ENCODE measurements at places on chromosomes 11 and 22. TPM values are rescaled to one million over a fixed set of nuclear protein-coding genes. Genes with fewer than 3 reads are reported as not detected.

- DNase-seq = no peak
These were observed 299.3 kb upstream of the DDI1 start for GRCh38 chr11:103737037-103737622.

DNA sequence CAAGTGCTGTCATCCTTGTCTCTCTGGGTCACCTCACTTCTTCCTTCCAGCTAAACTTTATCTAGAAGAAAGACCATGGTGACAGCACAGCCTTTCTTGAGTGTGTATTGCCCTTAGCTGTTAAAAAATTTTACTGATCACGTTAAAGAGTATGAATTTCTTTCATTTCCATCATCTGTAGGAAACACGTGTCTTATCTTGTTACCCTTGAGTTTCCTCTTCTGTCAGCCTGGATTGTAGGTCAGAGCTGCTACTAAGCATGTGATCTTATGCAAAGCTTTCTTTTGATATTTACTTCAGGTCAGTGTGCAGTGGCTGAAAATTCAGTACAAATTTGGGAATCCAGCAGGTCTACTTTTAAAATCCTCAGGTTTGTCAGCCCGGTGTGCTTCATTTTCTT is 512.2 kb upstream of the ARHGAP42 start:
- no peak for DNase-seq

- no peak for DNase-seq
These were observed 299.1 kb upstream of the MTNR1B start for GRCh38 chr11:92670308-92670890.

- peak; percentile 57 for DNase-seq
These were observed 16.1 kb downstream of the LRP5 start for GRCh38 chr11:68328374-68329091.

GRCh38 chr11:19826606-19827005 is 114.0 kb downstream of the NAV2 start:
- no peak for DNase-seq

DNA sequence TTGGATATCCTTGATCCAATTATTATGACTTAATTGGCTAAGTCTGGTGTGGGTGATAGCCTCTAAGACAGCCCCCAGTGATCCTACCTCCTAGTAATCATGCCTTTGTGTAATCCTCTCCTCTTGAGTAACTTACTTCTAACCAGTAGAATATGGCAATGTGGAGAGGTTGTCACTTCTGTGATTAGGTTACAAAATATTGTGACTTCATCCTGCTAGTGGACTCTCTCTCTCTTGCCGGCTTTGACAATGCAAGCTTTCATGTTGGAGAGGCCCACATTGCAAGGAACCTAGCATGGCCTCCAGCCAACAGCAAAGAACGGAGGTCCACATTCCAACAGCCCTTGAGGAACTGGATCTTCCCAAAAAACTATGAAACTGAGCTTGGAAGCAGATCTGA is 19.5 kb downstream of the YPEL4 start:
- no peak for DNase-seq

DNA sequence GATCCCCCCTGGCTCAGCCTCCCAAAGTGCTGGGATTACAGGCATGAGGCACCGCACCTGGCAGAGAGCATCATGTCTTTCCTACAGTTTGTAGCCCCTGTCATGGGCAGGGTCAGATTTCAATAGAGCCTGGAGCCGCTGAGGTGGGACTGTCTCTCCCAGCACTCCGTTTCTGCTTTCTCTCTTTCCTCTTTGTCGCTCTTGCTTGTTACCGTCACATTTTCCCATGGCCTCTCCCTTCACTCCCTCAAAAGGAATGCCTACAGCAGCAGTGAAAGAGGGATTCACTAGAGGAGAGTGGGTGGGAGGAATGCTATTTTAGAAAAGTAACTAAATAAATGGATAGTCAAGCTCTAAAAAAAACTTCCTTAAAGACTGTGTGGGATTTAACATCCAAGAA is 136.7 kb upstream of the TTC12 start:
- no peak for DNase-seq

- DNase-seq = peak; percentile 61
These were observed 4.6 kb downstream of the PRR5L start for GRCh38 chr11:36300650-36301049.

DNA sequence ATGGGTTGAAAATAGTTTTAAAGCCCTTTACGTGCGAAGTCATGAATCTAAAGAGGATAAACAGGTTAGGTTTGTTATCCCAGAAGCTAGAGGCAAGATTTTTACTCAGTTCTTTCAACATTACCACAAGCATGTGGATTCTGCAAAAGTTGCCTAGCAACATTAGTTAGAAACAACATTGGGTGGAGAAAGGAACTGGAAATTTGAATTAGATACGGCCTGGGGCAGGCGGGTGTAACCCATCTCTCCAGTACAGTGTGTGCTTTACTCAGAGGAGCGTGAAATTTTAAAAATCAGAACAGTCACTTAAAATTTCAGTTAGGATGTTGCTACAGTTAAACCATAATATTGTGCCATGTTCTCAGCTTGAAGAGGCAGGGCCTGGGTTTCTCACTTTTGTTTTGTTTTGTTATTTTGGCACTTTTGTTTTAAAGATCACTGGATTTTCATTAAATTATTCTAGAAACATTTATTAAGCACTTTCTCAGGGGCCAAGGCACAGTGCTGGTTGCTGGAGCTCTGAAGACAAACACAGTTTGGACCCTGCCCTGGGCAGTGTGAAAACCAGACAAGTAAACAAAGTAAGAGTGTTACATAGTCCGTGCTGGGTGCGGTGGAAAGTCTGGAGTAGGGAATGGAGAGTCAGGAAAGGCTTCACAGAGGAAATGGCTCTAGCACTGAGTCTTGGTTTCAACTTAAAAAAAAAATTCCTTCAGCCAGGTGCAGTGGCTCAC is 4.4 kb upstream of the WEE1 start:
- peak; percentile 96 for DNase-seq

DNA sequence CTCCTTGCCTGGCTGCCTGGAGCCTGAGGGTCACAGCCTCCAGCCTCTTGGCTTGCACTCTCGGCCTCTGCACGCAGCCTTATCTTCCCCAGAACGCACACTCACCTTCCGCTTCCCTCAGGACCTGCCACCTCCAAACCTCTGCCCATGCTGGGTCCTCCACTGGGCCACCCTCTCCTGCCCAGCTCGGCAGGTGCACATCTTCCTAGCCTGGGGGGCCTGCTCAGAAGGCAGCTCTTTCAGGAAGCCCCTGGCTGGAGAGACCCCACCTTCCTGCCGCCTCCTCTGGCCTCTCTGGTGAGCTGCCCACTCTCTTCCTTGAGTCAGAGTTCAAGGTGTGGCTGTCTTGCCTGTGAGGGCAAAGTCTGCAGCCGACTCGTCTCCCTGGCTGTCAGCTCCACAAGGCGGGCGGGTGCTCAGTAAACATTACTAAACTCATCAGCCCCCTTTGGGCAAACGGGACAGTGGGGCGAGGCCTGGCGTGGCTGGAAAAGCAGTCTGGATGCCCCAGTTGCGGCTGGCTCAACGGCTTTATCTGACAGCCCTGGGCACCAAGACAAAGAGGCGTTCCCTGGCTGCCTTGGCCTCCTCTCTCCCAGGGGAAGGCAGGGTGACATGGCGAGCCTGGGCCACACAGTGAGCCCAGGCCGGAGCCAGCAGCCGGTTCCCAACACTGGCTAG is 1.7 kb upstream of the LINC01488 start:
- DNase-seq = no peak

- peak; percentile 71 for DNase-seq
These were observed 43.3 kb downstream of the ENDOD1 start for GRCh38 chr11:95132956-95133355.

GRCh38 chr11:12592283-12592682 is 81.9 kb upstream of the TEAD1 start:
- DNase-seq = peak; percentile 19

- DNase-seq = no peak
These were observed 89.8 kb upstream of the RTL6 start for GRCh38 chr22:44587737-44588310.

GRCh38 chr11:14089690-14090462 is 127.4 kb downstream of the SPON1 start:
- no peak for DNase-seq

- no peak for DNase-seq
These were observed 50.6 kb upstream of the APOA1 start for GRCh38 chr11:116888024-116888423.

DNA sequence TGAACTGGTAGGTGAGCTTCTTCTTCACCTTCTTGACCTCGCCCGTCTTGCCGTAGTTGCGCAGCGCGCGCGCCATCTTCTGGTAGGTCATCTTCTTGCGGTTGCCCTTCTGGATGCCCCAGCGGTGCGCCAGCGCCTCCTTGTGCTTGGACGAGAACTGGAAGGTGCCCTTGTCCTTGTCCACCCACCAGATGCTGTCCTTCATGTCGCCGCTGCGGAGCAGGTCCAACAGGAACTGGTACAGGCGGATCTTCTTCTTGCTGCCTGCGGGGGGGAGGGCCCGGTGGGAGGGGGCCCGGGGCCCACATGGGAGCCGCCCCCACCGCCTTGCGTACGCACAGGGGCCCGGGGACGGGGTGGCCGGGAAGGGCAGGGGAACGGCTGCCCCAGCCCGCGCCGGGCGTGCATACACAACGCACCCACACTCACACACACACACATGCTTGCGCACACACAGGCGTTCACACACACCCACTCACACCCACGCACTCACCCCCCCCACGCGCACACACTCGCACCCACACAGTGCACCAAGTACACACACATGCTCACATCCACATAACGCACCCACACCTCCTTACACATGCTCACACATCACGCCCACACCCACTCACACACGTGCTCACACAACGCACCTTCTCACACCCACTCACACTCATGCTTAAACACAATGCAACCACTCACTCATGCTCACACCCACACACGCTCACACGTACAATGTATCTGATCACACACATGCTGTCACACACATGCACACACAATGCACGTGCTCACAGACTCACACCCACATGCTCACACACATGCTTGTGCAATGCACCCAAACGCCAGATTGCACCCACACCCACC is 3.0 kb upstream of the MYBPC3 start:
- DNase-seq = peak; percentile 79

DNA sequence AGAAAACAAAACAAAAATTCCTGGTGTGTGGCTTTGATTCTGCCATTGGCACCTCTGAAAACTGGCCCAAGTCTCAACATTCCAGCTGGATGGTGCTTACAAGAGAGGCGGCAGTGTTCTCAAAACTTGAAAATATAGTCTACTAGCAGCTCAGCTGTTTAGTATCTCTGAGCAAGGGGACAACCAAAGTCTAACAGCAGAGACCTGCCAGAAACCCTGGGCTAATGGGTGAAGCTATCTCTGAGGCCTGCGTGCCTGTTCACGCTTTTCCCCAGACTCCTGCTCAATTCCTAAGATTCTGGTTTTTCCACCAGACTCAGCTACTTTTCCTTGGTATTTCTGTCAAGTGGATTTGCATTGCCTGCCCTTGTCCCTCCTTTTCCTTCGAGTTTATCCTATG is 17.9 kb downstream of the TMEM218 start:
- DNase-seq = no peak

DNA sequence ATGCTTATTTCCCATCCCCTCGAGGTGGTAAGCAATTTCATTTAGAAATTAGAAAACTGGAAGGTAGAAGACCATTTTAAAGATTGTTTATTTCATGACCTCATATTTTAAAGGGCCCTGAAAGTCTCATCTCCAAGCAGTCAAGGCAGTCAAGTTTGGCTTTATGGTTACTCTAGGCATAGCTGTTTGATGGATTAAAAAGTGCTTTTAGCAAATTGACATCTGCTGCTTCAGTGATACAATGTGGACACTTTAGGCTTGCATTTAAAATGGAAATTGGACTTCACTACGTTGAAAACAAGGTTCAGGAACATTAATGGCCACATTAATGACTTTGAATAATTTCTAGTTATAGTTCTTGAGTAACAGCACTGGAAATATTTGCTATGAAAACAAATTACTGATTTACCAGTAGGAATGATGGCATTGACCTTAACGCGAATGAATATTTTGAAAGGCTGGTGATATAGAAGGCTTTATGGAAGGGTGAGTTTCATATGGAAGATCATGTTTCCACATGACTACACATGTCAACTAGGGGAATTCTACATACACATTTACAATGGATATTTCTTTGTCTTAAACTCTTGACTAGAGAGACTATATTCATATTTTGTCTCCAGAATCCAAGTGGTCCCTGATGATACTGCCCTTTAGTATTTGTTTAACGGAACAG is 873.5 kb downstream of the JRKL start:
- DNase-seq = no peak

- peak; percentile 43 for DNase-seq
These were observed 27.3 kb downstream of the FAM168A start for GRCh38 chr11:73570415-73571114.

GRCh38 chr11:76025817-76026216 is 180.5 kb downstream of the WNT11 start:
- DNase-seq = no peak

GRCh38 chr22:25853501-25854284 is 111.7 kb downstream of the MYO18B start:
- peak; percentile 67 for DNase-seq

DNA sequence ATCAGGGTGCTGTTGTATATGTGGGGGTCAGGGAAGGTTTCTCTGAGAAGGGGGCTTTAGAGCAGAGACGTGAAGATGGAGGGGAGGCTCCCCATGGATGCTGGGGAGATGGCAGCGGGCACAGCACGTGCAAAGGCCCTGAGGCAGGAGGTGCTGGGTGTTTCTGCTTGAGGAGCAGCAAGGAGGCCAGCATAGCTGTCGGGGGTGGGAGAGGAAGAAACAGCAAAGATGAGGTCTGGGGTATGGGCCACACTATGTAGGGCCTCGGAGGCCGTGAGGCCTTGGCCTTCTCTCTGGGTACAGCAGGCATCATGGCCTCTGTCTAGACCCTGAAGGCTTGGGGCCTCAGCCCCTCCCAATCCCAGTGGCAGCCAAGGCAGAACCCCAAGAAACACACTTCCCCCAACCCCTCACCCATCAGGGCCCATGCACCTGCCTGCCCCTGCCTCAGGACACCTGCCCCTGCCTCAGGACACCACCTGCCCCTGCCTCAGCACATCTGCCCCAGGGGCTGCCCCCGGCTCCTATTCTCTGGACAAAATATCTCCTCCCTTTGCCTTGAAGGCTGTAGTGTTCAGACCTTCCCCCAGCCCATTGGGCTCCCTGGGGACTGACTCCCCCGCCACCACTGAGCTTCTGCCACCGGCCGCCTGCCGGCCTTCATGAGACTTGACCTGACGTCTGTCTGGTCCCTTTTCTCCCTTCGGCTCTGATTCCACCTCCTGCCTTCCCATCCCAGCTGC is 6.2 kb downstream of the ALDH3B1 start:
- DNase-seq = no peak

DNA sequence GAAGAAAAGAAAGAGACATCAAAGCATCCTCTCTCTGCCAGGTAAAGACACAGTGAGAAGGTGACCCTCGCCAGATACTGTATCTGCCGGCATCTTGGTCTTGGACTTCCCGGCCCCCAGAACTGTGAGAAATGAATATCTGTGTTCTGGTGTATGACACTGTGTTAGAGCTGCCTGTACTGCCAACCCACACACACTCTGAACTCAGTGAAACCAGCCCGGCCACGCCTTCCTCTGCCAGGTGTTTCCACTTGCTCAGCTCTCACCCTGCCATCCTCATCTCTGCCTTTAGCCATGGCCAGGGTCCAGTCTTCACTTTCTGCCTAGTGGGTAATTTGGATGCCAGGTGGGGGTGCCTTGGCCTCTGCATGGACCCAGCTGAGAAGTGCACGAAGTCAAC is 24.0 kb downstream of the CBX7 start:
- DNase-seq = no peak

SYT12 gene
- total RNA-seq = under 0.01 TPM

BET1L gene
- 10.3 TPM for total RNA-seq

NECTIN1 gene
- 7.7 TPM for total RNA-seq

VPREB1 gene
- total RNA-seq = not detected

C1QTNF5 gene
- total RNA-seq = 4.4 TPM

Measured in RPMI7951 (cell line).